ENCODE measurements at places on chromosomes 11 and 22.

DNA sequence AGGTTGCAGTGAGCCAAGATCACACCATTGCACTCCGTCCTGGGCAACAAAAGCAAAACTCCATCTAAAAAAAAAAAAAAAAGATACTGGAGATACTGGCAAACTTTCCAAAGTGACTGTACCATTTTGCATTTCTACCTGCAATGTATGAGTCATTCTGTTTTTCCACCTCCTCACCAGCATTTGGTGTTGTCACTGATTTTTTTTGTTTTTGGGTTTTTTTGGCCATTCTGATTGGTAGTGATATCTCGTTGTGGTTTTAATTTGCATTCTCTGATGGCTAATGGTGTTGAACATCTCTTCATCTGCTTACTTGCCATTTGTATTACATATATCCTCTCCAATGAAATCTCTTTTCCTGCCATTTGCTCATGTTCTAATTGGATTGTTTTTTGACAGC lies 12.0 kb upstream of the RBX1 start:
- DNase-seq = no peak

- no peak for DNase-seq
Observed at GRCh38 chr11:2581151-2581930, 118.5 kb downstream of the KCNQ1OT1 start.

DNA sequence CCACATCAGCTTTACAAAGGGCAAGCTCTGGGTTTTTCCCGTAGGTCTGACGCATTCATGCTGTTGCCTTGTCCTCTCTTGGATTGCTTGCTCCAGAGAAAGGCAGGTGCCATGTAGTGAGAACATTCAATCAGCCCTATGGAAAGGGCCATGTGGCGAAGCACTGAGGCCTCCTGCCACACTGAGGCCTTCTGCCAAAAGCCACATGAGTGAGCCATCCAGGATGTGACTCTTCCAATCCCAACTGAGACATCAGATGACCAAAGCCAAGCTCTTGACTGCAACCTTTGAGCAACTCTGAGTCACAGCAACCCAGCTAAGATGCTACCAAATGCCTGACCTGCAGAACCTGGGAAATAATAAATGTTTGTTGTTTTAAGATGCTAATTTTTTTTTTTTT lies 9.0 kb upstream of the PANX3 start:
- DNase-seq = no peak

DNA sequence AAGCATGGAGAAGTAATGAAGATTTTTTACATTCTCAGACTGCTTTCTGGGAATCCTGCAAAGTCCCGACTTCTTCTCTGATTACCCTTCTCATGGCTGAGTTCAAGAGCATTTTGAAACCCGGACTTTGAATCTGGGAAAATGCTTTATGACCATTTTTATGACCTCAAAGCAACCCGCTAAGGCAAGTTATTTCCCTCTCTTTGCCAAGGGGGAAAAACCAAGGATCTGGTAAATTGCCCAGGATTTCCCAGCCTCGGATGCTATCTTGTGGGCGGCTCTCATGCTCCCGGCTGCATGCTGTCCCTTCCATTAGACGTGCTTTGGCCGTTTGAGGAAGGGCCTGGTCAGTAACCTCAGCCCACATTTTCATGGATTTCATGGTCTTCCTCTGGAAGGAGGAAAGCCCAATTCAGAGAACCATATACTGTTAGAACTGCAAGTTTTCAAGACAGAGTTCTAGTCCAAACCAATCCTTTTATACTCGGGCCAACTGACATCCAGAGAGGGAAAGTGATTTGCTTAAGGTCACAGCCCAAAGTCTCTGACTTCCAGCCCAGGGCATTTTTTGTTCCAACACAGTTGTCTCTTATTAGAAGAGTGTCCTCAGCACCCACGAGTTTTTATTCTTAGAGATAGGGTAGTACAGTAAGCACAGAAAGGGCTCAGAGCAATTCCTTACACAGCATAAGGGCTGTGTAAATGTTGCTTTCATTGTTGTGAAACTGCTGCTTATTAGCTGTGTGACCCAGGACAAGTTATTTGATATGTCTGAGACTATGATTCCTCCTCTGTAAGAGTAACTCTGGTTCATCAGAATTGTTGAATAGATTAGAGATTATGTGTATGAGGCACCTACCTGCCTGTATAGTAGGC lies 77.4 kb downstream of the NAV2 start:
- no peak for DNase-seq

GRCh38 chr11:1830322-1831223 lies 4.2 kb upstream of the SYT8 start:
- no peak for DNase-seq

DNA sequence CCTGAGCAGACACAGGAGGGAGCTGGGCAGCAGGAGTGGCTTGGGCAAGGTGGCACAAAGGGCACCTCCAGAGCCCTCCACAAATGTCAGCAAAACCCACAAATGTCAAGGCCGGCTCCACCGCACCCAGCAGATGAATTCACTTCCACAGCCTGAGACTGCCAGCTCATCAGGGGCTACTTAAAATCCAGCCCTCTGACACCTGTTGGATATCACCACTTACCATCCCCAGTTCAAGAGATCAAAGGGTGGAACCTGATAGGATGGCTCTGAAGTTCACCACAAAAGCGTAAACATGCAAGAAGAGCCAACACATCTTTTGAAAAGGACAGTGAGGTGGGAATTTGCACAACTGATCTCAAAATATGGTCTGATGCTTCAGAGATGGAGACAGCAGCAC lies 168.6 kb upstream of the GRK3 start:
- no peak for DNase-seq

DNA sequence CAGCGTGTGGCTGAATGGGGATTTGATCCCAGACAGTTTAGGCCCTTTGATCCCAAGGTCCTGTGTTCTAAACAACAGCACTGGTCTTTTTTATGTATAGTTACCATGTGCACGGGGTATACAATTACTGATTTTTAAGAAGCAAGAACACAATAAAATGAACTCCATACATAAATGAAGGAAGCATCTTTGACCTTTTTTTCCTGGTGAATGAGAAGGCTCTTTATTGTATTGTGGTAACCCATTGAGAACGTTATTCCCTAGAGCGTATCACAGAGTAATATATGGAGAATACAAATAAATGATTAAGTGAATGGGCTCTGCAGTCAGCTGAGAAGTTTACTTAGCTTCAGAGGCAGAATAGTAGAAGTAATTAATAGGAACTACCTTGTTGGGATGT lies 563.6 kb downstream of the NTM start:
- DNase-seq = no peak

DNA sequence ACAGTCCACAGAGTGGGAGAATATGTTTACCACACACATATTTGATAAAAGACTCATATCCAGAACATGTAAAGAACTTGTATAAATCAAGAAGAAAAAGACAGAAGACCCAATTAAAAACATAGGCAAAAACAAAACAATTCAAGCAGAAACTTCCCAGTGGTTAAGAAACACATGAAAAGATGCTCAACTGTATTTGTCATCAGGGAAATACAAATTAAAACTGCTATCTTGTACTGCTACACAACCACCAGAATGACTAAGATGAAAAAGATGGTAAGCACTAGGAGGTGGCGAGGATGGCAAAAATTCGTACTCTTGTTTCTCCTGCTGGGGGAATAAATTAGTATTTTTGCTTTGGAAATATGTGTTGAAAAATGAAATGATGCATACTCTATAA lies 192.3 kb upstream of the C11orf87 start:
- no peak for DNase-seq

- DNase-seq = no peak
Observed at GRCh38 chr11:79940165-79940564, 499.3 kb upstream of the TENM4 start.

GRCh38 chr22:17205432-17205831 lies 13.8 kb downstream of the ADA2 start:
- DNase-seq = no peak

GRCh38 chr11:68810164-68810563 lies 31.6 kb downstream of the CPT1A start:
- DNase-seq = no peak

GRCh38 chr11:30710221-30710620 lies 124.1 kb upstream of the MPPED2 start:
- no peak for DNase-seq

GRCh38 chr11:65803797-65804492 lies 17.1 kb downstream of the OVOL1 start:
- no peak for DNase-seq

GRCh38 chr11:10762185-10762584 lies 11.1 kb downstream of the CTR9 start:
- no peak for DNase-seq

DNA sequence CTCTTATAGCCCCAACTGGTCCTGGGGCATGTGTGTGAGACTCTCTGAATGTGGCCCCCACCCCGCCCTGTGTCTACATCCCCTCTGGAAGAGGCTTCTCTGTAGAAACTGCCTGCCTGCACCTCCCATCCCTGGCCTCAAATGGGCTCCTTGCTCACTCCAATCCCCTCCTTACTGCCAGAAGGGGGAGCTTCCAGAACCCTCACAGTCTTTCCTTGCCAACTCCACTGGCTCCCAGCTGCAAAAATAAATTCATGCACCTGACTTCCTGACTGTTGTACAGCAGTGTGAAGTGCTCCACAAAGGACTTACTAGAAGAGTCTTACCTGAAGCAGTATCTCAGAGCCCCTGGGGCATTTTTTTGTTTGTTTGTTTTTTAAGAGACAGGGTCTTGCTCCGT lies 15.2 kb upstream of the SERPIND1 start:
- DNase-seq = no peak

DNA sequence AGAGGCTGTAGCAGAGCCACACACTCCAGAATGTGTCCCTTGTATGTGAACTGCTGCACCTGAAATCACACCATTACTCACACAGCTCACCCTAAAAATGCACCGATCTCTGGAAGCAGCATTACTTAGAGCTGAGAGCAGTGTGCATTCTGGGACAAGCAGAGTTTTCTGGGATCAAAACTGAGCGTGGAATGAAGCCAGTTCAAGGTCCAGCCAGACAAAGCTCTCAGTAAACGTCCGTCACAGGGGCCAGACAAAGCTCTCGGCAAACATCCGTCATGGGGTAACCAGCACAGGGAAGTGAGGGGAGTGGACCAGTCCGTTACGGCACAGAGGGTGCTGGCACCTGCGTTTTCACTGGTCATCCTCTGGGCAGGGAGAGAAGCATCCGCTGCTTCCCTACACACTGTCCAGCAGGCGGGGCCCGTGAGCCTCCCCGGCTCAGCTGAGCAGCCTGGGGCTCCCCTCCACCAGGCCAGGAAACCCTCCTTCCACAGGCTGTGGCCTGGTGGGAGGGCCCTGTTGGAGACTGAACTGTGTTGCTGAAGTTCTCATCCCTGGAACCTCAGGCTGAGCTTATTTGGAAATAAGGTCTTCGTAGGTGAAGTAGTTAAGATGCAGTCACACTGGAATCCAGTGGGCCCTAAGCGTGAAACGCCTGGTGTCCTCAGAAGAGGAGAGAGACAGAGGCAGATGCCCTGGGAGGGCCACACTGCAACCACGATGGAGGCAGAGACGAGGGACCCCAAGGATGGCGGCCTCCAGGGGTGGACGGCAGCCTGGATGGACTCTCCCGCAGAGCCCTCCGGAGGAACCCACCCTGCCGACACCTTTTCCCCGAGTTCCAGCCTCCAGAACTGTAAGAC lies 883.9 kb downstream of the BRD1 start:
- DNase-seq = no peak

DNA sequence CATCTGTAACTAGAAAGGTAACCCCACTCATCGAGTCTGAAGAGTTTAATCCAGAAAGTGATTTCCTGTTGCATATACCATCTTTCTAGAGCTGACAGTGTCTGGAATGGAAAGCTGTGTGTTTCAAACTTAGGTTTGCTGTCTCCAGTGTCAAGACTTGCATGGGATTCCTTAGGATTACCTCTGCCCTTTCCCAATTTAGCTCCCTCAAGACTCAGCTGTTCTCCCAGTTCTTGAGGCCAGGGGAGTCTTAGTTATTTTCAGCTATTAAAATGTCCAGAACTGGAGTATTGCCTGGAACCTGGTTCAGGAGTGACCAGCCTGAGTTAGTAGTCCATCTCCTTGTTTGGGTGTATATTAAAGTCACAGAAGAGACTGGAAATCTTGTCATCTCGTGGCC lies 25.0 kb upstream of the LDHA start:
- DNase-seq = no peak

DNA sequence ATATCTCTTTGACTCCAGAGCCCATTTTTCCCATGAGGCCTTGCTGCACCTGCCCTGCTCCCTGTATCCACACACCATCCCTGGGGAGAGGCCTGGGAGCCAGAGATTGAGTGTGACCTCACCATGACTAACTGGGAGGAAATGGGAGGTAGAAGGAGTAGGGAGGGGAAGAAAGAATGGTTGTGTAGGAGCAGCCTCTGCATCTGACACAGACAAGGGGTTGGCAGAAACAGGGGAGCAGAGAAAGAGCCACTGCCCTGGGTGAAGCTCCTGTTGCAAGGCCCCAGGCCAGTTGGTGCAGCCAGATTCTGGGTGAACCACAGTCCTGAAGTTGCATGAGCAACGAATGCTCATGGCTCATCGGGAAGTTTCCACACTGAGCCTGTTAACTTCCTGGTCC lies 32.4 kb downstream of the POU2F3 start:
- DNase-seq = no peak

DNA sequence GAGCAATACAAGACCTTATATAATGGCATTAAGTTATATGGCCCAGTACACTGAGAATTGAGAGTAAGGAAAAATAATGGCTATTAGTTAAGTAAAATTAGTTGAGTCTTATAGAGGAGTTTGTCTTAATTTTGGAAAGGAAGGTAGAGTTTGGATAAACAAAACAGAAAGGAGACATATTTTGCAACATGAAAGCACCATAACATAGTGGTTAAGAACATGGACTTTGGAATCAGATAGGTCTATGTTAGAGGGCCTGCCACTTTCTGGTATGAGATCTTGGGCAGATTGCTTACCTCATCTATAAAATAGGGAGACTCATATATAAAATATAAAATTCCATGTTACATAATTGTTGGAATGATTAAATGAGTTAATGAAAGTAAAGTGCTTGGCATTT lies 68.9 kb downstream of the CSTPP1 start:
- DNase-seq = no peak

Measured in skin of body (tissue), 3 donors.